ENCODE measurements at places on chromosomes 3 and 15.

- no peak overlapping the region for H3K4me3 ChIP-seq
- no peaks in the 10 kb centered on the region for H3K4me1 ChIP-seq
- no peaks in the 10 kb centered on the region for H3K36me3 ChIP-seq
- no peaks in the 10 kb centered on the region for H3K27me3 ChIP-seq
- DNase-seq: no peak
- no peak overlapping the region for H3K27ac ChIP-seq
Observed at GRCh38 chr3:62712746-62713145, 162.5 kb downstream of the CADPS start.

DNA sequence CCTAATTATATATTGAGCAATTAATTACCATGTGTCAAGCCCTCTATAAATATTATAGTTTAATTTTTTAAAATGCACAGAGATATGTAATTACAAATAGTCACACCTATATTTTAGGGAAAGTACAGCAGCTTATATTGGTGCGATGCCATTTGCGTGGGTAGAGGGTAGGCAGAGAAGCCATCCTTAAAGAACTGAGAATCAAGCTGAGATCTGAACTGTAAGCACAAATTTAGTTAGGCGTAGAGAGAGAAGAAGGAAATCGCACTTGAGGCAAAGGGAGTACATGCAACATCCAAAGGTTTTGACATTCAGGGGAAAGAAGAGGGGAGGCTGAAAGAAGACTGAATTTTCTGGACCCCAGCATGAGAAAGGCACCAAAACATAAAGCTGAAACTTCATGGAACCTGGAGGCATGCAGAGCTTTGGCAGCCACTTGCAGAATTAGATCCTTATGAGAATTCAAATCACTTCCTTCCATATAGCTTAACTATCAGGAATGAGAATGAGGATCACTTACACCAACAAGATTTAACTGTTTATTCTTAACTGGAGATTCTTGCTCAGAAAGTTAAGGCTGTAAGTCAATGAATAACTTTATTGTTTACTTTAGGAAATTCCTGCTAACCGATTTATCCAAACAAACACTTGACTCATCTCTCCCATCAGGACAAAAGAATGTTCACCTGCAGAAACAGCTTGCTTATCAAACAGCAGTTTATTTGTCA lies 114.3 kb downstream of the TGFBR2 start:
- no peak overlapping the region for H3K4me3 ChIP-seq
- H3K4me1 ChIP-seq: no peaks in the 10 kb centered on the region
- H3K36me3 ChIP-seq: no peaks in the 10 kb centered on the region

- DNase-seq: no peak
- no peak overlapping the region for H3K27ac ChIP-seq
- no peak overlapping the region for H3K4me3 ChIP-seq
- no peaks in the 10 kb centered on the region for H3K27me3 ChIP-seq
- H3K36me3 ChIP-seq: no peaks in the 10 kb centered on the region
Observed at GRCh38 chr15:46872981-46873330, 844.3 kb upstream of the SEMA6D start.

DNA sequence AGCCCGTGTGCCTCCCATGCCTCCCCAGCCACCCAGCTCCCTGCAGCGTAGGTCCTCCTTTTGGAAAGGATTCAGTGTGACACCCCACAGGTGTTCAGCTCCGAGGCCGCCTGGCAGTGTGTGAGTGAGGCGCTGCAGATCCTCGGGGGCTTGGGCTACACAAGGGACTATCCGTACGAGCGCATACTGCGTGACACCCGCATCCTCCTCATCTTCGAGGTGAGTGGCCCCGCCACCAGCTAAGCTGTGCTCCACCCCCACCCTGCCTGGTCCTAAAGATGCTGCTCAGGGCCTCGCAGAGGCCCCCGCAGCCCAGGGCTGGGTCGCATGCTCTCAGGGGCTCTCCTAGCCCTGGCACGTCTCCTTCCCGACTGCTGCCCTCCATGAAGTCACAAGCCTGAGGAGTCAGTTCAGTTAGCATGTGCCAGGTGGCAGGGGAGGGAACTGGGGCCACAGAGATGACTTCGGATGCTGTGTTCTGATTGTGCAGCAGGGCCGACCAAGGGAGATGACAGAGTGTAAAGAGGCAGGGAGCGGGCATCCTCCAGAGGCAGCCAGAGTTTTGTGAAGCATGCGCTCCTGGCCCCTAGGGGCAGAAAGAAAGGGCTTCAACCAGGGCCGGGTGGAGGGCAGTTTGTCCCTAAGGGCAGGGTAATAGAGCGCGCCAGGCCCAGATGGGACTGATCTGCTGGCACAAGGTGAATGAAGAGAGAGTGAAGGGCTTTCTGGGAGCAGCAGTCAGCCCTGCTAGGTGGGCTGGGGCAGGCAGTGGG lies 26.8 kb downstream of the ACAD9 start:
- peaks cover 39% of the 10 kb centered on the region for H3K36me3 ChIP-seq
- no peak overlapping the region for H3K27ac ChIP-seq
- no peak overlapping the region for H3K4me3 ChIP-seq
- no peaks in the 10 kb centered on the region for H3K27me3 ChIP-seq
- no peaks in the 10 kb centered on the region for H3K4me1 ChIP-seq

DNA sequence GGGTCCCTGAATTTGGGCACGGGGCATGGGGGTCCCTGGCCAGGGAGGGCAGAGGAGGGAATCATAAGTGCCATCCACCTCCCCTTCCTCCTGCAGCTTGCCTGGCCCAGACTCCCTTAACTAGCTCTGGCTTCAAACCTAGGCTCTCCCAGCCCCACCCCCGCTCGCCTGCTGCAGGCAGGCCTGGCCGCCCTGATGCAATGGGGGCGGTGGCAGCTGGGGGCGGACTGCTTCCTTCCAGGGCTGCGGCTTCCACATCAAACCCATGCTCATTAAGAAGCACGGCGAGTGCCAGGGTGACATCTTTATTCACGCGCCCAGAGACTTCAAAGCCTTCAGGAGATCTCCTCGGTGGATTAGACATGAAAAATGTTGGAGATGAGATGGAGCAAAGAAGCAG lies 123.1 kb downstream of the TPRA1 start:
- H3K4me3 ChIP-seq: no peak overlapping the region
- no peaks in the 10 kb centered on the region for H3K27me3 ChIP-seq
- H3K4me1 ChIP-seq: no peaks in the 10 kb centered on the region
- no peak for DNase-seq

GRCh38 chr3:53794597-53794996 lies 51.6 kb downstream of the CHDH start:
- H3K27ac ChIP-seq: no peak overlapping the region
- DNase-seq: no peak
- no peaks in the 10 kb centered on the region for H3K36me3 ChIP-seq
- H3K4me1 ChIP-seq: no peaks in the 10 kb centered on the region
- H3K27me3 ChIP-seq: no peaks in the 10 kb centered on the region
- H3K4me3 ChIP-seq: no peak overlapping the region

DNA sequence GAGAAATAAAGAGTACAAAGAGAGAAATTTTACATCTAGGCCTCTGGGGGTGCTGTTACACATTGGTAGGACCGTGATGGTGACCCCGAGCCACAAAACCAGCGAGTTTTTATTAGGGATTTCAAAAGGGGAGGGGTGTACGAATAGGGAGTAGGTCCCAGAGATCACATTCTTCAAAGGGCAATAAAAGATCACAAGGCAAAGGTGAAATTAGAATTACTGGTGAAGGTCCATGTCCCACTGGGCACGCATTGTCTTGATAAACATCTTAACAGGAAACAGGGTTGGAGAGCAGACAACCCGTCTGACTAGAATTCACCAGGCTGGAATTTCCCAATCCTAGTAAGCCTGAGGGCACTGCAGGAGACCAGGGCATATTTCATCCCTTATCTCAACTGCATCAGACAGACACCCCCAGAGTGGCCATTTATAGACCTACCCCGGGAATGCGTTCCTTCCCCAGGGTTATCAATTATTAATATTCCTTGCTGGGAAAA lies 4.3 kb downstream of the IRAK2 start:
- H3K27ac ChIP-seq: no peak overlapping the region
- no peak for DNase-seq
- H3K4me1 ChIP-seq: peaks cover 22% of the 10 kb centered on the region
- H3K36me3 ChIP-seq: no peaks in the 10 kb centered on the region
- H3K27me3 ChIP-seq: no peaks in the 10 kb centered on the region

DNA sequence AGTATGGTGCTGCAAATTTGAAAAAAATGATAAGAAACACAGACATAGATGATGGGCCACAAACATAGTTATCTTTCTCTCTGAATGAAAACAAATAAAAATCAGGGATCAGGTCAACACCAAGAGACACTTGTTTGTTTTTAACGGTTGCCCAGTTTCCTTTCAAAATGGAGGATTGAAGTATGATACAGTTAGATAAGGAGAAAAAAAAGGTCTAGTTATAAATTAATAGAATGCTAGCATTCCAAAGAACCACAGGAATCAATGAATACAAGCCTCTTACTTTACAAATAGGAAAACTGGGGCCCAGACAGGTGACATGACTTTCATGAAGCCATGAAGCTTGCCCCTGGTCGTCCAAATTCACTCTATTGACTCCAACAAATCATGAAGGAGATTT lies 305.1 kb downstream of the ZNF621 start:
- no peaks in the 10 kb centered on the region for H3K36me3 ChIP-seq
- H3K27me3 ChIP-seq: no peaks in the 10 kb centered on the region
- no peak for DNase-seq
- H3K27ac ChIP-seq: no peak overlapping the region
- no peaks in the 10 kb centered on the region for H3K4me1 ChIP-seq
- no peak overlapping the region for H3K4me3 ChIP-seq

DNA sequence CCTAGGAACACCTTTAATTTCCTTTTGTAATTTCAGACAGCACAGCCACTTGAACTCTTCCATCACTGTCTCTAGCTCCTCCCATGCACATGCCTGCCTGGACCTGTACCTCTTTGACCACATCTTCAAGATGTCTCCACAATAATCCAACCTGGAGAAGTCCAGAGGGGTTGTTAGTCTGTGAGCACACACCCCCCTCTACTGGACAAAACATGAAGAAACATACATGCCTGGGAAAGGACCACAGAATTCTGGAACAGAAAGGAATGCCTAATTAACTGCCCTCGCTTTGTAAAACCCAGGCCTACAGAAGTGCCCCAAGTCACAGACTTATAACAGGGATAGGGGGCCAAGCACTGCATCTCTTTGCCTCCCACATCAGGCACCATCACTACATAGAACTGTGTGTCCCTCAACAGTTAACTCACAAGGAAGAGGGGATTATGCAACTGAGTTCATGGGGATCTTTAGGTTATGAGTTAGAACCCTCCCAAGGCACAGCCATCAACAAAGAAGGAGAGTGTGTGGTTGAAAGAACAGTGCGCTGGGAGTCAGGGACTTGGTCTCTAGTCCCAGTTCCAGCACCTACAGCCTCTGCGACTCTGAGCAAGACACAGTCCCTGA lies 61.7 kb downstream of the FMN1 start:
- H3K4me1 ChIP-seq: no peaks in the 10 kb centered on the region
- no peaks in the 10 kb centered on the region for H3K36me3 ChIP-seq

DNA sequence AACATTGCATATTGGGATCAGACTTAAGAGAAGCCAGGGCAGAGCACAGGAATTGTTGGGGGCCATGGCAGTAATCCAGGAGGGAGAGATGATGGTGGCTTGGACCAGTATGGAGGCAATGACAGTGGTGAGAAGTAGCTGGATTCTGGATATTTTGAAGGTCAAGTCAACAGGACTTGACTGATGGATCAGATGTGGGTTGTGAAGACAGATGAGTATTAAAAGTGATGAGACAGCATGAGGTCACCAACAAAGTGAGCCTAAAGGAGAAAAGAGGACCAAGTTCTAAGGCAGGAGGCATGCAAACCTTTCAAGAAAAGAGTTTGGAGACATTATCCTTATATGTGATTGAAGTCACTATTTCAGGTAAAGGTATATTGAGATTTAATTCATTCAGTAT lies 56.6 kb upstream of the TIPARP start:
- H3K27ac ChIP-seq: no peak overlapping the region
- DNase-seq: no peak
- no peaks in the 10 kb centered on the region for H3K36me3 ChIP-seq

DNA sequence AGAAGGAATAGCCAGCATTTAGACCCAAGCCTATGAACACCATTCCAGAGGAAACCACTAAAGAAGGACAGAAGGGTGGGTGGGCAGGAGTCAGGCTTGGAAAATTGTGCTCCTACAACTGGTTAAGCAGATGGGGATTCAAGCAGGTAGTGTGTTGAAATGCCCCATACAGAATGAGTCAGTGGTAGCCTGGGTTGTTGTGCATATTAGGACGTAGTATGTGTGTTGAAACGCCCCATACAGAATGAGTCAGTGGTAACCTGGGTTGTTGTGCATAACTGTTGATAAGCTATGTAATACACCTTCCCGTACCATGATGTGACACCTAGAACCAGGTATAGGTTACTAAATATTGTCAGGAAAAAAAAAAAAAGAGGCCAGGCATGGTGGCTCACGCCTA lies 34.0 kb downstream of the MINDY4B start:
- DNase-seq: no peak
- H3K27ac ChIP-seq: no peak overlapping the region
- no peaks in the 10 kb centered on the region for H3K27me3 ChIP-seq
- no peak overlapping the region for H3K4me3 ChIP-seq

DNA sequence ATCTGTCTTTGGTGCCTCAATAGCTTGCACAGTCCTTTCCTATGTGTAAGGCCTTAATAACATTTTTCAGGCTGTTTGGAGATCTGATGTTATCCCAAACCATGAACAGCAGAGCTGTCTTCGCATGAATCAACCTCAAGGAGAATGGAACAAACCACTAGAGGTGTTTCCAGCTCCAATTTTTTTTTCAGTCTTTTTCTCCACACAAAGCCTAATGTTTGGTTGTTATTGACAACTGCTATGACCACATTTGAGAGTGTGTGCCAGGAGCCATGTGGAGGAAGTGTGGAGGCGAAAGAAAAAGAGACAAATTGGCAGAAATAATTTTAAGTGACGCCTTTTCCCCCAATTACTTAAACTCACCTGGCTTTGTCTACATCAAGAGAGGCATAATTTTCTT lies 38.7 kb downstream of the RTP4 start:
- H3K27me3 ChIP-seq: no peaks in the 10 kb centered on the region
- no peak overlapping the region for H3K27ac ChIP-seq
- no peak for DNase-seq

- DNase-seq: no peak
- no peak overlapping the region for H3K27ac ChIP-seq
- no peaks in the 10 kb centered on the region for H3K4me1 ChIP-seq
- no peaks in the 10 kb centered on the region for H3K36me3 ChIP-seq
Observed at GRCh38 chr3:119481079-119481478, 12.3 kb downstream of the POGLUT1 start.

- H3K4me1 ChIP-seq: peaks cover 11% of the 10 kb centered on the region
- H3K4me3 ChIP-seq: 0 out of 2 replicates have a peak within 1 kb of the TSS, but pooled peaks have one; percentile 3
- DNase-seq: no peak
- H3K27ac ChIP-seq: 0 out of 2 replicates have a peak within 1 kb of the TSS, but pooled peaks have one; percentile 2
Observed at GRCh38 chr3:46406788-46407611, at the start of the genes CCR5AS and CCRL2. Gene CCR5AS, minus strand, starts transcription at chr3:46407066. Gene CCRL2, plus strand, starts transcription at chr3:46407259. Its CDS starts 821 bp downstream, at chr3:46408080.

DNA sequence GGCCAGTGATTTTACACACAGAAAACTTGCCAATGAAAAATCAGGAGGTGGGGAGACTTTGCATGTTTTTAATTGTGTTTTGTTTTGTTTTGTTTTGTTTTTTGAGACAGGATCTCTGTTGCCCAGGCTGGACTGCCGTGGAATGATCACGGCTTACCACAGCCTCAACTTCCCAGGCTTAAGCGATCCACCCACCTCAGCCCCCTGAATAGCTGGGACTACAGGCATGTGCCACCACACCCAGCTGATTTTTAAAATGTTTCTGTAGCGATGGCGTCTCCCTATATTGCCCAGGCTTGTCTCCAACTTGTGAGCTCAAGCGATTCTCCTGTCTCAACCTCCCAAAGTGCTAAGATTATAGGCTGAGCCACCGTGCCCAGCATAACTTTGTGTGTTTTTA lies 46.0 kb downstream of the MEIS2 start:
- H3K4me3 ChIP-seq: no peak overlapping the region
- no peak for DNase-seq
- H3K36me3 ChIP-seq: no peaks in the 10 kb centered on the region
- no peak overlapping the region for H3K27ac ChIP-seq
- no peaks in the 10 kb centered on the region for H3K4me1 ChIP-seq

- no peaks in the 10 kb centered on the region for H3K4me1 ChIP-seq
- H3K27ac ChIP-seq: no peak overlapping the region
- no peak overlapping the region for H3K4me3 ChIP-seq
- no peaks in the 10 kb centered on the region for H3K27me3 ChIP-seq
Observed at GRCh38 chr3:14234251-14235002, 55.8 kb downstream of the LSM3 start.

Data from GM12878 (cell line).